ENCODE measurements at places on chromosomes 5 and 9.

DNA sequence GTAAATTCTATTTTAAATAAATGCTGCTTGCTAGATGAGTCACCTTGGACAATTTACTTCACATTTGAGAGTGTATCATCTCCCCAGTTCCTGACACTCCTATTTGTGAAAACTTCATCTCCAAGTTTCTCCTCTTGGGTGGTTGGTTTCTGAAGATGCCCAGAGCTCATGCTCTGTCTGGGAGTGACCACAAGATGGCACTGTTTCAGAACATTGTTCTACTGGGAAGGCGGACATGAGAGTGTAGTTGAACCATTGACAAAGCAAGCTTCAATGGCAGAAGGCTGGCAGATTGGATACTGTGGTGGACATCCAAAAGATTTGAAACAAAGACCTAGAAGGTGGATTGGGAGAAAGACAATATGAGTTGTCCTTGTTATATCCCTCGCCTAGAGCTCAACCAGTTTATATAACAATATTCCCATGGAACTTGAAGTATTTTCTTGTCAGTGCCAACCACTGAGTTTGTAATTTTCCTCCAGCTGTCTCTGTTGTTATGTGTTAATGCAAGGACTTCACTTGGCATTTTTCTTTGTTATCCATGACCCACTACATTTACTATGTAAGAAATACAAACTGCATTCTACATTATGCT lies 234.3 kb upstream of the ANKH start:
- peak; percentile 74 for DNase-seq

DNA sequence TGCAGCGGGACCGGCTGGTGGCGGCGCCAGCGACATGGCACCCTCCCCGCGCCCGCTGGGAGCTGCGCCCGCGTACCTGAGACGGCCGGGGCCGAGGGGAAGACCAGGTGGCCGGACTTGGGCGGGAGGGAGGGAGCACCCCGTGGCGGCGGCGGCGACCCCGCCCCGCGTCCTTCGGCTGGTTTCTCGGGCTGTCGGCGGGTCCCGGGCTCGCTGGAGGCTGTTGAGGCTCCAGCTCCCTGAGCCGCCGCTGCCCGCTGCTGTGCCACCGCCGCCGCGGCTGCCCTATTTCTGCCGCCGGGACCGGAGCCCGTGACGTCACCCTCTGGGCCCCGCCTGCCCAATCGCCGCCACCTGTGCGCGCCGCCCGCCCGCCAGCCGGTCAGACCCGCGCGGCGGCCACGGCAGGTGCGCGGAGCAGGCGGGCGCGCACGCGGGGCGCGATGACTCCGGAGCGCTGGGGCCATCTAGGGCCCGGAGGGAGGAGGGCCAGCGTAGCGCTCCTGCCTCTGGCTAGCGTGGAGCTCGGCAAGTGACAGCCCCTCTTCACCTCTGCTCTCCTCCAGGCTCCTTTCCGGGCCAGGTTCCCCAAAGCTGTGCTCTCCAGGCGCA lies at the start of gene FSTL4:
Gene FSTL4 (minus strand): TSS at position 293 of the 612 bp plus-strand sequence.
- DNase-seq: peak; percentile 32

- DNase-seq: peak; percentile 15
Measured at GRCh38 chr5:35815089-35815936, 41.4 kb upstream of the IL7R start.

DNA sequence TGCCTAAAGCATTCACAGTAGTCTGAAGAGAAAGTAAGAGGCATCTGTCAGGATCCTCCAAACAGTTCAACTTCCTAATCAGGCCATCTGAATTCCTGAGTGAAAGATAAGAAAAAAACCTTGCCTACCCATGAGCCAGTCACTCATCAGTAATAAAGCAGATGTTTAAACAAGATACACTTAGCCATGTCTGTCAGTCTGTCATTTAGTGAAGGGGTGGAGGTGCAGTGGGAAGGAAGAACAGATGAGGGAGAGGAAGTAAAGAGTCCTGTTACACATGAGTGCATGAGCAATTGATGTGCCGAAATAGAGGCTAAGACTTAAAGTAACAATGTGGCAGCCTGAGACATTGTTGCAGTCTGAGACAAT lies 29.9 kb upstream of the DMRTA1 start:
- no peak for DNase-seq

DNA sequence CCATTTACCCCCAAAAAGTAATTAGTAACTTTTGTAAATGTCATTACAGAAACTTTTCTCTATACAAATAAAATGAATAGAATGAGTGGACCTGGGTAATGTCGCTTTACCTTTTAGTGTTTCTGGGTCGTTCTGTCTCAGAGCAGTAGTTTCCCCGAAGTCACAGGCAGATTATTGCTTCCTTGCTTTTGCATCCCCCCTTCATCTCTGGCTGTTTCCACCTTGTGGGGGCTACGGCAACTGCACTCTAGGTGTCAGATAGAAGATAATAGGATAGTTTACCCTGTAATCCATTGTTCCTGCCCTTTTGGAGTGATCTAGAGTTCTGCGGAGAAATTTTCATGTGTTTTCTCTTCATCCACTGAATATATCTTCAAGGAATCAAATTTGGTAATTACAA lies 68.7 kb downstream of the PRR16 start:
- DNase-seq: peak; percentile 77

- DNase-seq: no peak
Measured at GRCh38 chr5:133738271-133738670, 125.9 kb upstream of the FSTL4 start.

GRCh38 chr5:72242796-72243475 lies 77.1 kb downstream of the MRPS27 start:
- DNase-seq: no peak

- DNase-seq: peak; percentile 73
Measured at GRCh38 chr5:15786884-15787283, 286.9 kb downstream of the FBXL7 start.

- no peak for DNase-seq
Measured at GRCh38 chr5:114989512-114989911, 180.2 kb downstream of the TRIM36 start.

GRCh38 chr5:7000310-7000709 lies 287.1 kb downstream of the TENT4A start:
- no peak for DNase-seq

DNA sequence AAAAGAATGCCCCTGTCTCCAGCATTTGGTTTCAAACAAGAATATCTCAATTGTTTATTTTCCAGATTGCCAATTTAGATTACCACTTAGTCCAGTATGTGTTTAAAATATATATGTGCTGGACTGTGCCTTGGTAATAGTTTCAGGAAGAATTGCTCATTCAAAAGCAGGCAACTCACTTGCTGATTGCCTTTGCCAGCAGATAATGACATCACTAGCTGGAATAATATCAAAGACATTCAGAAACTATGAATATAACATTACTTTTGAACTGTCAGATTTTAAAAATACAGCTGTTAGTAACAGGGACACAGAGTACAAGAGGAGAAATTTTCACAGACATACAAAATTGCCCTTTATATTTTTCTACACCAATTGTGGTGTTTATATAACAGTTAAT lies 96.0 kb upstream of the ITGA2 start:
- no peak for DNase-seq

DNA sequence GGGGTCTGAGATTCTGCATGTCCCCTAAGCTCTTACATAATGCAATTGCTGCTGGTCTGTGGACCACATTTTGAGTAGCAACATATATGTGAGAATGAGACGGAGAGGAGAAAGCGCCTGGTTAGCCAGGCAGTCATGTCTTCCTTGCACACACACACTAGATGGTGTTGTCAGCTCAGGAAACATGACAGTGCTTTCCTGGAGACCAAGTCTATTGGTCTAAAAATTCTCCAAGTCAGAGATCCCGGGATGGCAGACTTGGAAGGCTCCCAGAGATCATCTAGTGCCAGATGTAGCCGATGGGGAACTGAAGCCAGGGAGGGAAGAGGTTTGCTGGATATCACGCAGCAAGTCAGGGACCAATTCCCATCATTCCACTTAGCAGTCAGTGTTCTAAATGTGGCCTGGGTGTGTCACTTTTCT lies 53.4 kb downstream of the GALNT12 start:
- DNase-seq: peak; percentile 26

- peak; percentile 69 for DNase-seq
Measured at GRCh38 chr9:97039514-97039860, 545 bp upstream of the CTSV start.

GRCh38 chr5:172905346-172906140 lies 53.7 kb upstream of the RPL26L1 start:
- no peak for DNase-seq

GRCh38 chr9:79057576-79057975 lies 514.2 kb upstream of the TLE4 start:
- DNase-seq: no peak

GRCh38 chr9:134396825-134397224 lies 70.6 kb downstream of the RXRA start:
- no peak for DNase-seq

GRCh38 chr5:150763023-150763769 lies 4.4 kb upstream of the DCTN4 start:
- DNase-seq: peak; percentile 54

DNA sequence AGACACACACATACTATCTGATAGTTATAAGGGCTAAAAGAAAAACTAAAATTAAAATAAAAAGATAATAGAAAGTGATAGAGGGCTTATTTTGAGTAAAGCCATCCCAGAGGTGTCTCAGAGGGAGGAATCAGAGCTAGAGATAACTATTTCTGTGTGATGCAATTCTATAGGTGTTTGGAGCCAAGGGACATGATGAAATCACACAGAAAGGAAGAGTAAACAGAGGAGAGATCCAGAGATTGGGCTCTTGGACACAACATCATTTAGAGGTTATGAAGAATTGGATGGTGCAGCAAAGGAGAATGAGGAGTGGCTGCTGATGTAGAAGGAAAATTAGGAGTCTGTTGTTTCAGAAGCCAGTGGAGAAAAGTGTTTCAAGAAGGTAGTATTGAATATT lies 393.5 kb downstream of the DIRAS2 start:
- DNase-seq: no peak

GRCh38 chr9:88378317-88378716 lies 9.9 kb upstream of the SPIN1 start:
- DNase-seq: peak; percentile 16

GRCh38 chr9:134965851-134966250 lies 48.1 kb upstream of the FCN1 start:
- no peak for DNase-seq

GRCh38 chr9:115117999-115118878 lies at the start of gene TNC:
Gene TNC, minus strand, starts transcription at chr9:115118157. Its CDS starts 27,139 bp downstream, at chr9:115091018.
- DNase-seq: peak; percentile 81

DNA sequence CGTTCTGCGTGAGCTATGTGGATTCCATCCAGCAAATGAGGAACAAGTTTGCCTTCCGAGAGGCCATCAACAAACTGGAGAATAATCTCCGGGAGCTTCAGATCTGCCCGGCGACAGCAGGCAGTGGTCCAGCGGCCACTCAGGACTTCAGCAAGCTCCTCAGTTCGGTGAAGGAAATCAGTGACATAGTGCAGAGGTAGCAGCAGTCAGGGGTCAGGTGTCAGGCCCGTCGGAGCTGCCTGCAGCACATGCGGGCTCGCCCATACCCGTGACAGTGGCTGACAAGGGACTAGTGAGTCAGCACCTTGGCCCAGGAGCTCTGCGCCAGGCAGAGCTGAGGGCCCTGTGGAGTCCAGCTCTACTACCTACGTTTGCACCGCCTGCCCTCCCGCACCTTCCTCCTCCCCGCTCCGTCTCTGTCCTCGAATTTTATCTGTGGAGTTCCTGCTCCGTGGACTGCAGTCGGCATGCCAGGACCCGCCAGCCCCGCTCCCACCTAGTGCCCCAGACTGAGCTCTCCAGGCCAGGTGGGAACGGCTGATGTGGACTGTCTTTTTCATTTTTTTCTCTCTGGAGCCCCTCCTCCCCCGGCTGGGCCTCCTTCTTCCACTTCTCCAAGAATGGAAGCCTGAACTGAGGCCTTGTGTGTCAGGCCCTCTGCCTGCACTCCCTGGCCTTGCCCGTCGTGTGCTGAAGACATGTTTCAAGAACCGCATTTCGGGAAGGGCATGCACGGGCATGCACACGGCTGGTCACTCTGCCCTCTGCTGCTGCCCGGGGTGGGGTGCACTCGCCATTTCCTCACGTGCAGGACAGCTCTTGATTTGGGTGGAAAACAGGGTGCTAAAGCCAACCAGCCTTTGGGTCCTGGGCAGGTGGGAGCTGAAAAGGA lies 10.9 kb downstream of the QRFP start:
- DNase-seq: no peak

DNA sequence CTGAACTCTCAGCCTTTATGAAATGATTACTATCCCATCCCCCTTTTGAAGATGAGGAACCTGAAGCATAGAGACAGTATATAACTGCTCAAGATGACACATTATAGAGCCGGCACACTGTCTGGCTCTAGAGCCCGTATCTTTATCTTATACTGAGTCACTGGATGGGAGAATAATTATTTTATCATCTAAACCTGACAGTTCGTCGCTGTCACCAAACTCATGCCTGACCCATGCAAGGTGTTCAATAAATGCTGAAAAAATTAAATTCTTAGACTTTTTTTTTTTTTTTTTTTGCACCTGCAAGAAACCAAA lies 38.8 kb downstream of the HOMER1 start:
- DNase-seq: no peak

DNA sequence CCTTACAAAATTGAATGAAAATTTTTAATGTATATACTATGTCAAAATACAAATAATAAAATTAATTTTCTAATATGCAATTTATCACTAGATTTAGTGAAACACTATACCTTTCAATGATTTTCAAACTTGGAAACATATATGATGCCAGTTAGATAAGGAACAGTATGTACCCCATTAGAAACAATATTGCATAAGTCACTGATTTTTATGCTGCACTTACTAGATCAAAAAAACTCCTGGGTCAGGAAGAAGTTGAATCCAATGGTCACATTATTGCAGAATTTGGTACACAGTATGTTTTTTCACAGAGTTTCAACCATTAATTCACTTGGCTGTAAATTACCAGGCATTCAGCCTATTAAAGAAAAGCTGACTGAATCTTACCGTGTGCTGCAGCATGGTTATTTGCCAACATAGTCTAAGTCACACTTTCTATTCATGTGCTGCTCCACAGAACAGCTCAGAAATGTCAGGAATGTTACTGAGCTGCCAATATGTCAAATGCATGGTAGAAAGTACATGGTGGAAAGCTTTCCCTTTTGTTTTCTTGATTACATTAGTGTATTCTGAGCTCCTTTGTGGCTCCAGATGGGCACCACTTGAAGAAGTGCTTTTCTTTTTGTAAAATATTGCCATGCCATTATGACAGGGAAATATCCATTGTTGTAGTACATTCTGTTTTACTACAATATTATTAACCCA lies 9.9 kb upstream of the PRR16 start:
- no peak for DNase-seq

- DNase-seq: no peak
Measured at GRCh38 chr9:122401896-122402295, 31.1 kb downstream of the PTGS1 start.

DNA sequence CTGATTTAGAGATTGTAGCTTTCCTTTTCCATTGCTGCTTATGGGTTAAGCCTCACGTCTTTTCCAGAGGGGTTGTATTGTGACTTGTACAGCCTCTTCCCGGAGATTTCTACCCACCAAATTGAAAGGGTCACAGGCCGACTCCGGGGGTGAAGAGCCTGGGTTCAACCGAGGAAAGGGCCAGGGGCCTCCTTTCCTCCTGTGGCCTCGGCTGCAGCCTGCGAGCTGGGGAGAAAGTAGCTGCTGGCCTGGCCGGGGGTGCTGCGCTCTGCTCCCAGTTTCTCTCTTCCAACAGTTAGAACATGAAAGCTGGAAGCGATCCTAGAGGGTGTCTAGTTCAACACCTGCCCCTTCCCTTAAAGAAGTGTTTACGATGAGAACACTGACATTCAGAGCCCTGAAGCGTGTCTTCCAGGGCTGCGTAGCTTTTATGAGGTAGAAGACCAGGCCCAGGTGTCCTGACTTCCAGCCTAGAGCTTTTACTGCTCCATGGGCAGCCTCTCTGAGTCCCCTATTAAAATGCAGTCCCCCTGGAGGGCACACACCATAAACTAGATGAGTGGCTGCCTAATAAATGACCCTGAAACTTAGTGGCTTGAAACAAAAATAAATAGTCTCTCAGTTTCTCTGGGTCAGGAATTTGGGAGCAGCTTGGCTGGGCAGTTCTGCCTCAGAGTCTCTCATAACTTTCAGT lies 56.9 kb downstream of the ACER2 start:
- no peak for DNase-seq
